Type B pancreatic cell (in vitro differentiated cells): ENCODE measurements at places on chromosomes 12 and 14. TPM values are rescaled to one million over a fixed set of nuclear protein-coding genes. Genes with fewer than 3 reads are reported as not detected.

GRCh38 chr12:59234391-59234790, 314.1 kb upstream of the LRIG3 start:
- H3K4me3 ChIP-seq, result no peak overlapping the region
- DNase-seq, result no peak
- H3K36me3 ChIP-seq, result no peaks in the 10 kb centered on the region
- no peak overlapping the region for H3K27ac ChIP-seq

Gene DEGS2
- 5.2 and 7.6 TPM in 2 replicates for total RNA-seq

Gene FAM222A
- total RNA-seq, result 7.9 and 11.5 TPM in 2 replicates

DNA sequence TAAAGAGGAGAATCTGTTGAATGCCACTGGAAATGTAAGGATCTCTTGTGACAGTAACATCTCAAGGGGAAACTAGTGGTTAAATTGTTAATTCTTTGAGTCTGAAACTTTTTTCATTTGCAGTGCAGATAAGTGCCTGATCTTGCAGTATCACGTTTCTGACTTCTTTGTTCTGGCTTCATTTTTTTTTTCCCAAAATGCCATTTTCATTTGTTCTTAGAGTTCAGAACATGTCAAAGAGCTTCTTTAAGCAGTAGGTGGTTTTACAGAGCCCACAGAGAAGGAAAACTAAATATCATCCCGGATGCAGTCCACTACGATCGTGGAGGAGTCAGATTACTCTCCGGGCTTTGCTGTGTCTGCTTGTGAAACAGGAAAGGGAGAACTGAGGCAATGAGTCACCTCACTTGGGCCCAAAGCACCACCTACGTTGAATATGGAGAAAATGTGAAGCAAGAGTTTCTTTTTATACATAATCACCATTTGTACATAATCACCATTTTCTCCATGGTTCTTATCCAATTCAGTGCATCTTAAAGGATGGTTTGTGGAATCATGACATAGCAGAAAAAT, 43.9 kb downstream of the HMGA2 start:
- H3K27me3 ChIP-seq, result peaks cover 2% of the 10 kb centered on the region
- H3K4me3 ChIP-seq, result no peak overlapping the region
- H3K27ac ChIP-seq, result no peak overlapping the region
- no peak for DNase-seq

DNA sequence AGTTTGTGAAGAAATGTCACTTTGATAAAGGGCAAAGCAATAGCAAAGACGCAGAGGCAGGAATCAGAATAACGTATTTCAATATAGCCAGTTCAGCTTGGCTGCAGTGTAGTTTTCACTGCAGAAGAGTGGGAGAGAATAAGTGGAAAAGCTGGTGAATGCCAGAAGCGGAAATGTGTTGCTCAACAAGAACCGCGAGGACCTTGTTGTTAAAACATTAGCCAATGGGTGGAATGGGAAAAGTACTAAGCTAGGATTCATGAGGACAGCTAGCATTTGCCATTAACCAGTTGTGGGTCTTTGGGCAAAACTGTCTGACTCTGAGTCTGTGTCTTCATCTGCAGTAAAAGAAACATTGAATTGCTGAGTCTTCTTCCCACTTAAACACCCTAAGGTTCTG, 292.9 kb upstream of the GRIP1 start:
- H3K4me1 ChIP-seq, result peaks cover 4% of the 10 kb centered on the region
- no peaks in the 10 kb centered on the region for H3K36me3 ChIP-seq
- no peak overlapping the region for H3K4me3 ChIP-seq
- H3K27me3 ChIP-seq, result no peaks in the 10 kb centered on the region

DNA sequence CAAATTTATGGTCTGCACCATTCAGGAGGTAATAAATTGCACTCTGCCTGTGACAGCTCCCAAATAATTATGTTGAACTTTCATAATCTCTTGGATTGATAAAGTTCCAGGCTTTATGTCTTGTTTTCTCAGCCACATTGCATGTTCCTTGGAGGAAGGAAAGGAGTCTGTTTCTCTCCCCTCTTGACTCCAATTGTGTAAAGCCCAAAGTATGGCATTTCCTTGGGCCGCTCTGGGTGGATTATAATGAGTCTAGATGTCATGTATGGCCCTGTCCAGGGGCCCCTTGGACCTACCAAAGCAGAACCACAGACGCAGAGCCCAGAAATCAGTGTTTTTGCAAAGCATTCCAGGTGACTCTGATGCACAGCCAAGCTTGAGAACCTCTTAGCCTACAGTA, 160.8 kb downstream of the KSR2 start:
- peaks cover 10% of the 10 kb centered on the region for H3K27me3 ChIP-seq
- H3K27ac ChIP-seq, result no peak overlapping the region
- DNase-seq, result no peak
- H3K4me1 ChIP-seq, result peaks cover 3% of the 10 kb centered on the region

DNA sequence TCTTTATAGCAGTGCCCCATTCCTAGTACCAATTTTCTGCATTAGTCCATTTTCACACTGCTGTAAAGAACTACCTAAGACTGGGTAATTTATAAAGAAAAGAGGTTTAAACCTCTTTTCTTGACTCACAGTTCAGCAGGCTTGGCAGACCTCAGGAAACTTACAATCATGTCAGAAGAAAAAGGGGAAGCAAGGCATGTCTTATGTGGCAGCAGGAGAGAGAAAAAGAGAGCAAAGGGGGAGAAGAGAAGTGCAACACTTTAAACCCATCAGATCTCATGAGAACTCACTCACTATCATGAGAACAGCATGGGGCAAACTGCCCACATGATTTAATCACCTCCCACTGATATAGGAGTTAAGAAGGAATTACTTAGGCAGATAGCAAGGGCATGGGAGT, 101.6 kb upstream of the PLEKHG7 start:
- H3K4me1 ChIP-seq, result peaks cover 3% of the 10 kb centered on the region
- no peaks in the 10 kb centered on the region for H3K27me3 ChIP-seq
- H3K36me3 ChIP-seq, result peaks cover 7% of the 10 kb centered on the region
- DNase-seq, result no peak
- H3K4me3 ChIP-seq, result no peak overlapping the region
- no peak overlapping the region for H3K27ac ChIP-seq

DNA sequence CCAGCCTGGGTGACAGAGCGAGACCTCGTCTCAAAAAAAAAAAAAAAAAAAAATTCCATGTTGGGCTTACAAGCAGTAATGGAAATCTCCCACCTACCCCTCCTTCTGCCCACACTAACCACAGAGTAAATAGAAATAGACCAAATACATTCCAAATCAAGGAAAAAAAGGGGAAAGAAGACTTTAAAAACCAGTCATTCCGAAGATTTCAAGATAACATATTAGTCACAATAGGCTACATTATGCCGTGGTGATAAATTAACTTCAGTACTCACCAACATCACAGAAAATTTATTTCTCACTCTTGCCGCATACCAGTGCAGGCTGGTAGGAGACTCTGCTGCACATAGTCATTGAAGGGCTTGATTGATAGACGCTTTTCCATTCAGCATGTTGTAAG, 15.5 kb upstream of the ETV6 start:
- H3K4me1 ChIP-seq, result no peaks in the 10 kb centered on the region
- H3K4me3 ChIP-seq, result no peak overlapping the region
- peaks cover 4% of the 10 kb centered on the region for H3K36me3 ChIP-seq
- no peaks in the 10 kb centered on the region for H3K27me3 ChIP-seq
- no peak for DNase-seq

Gene KRT6C
- total RNA-seq, result 0.19 and 0.31 TPM in 2 replicates

- peaks cover 4% of the 10 kb centered on the region for H3K36me3 ChIP-seq
- no peak overlapping the region for H3K27ac ChIP-seq
- DNase-seq, result no peak
- no peak overlapping the region for H3K4me3 ChIP-seq
- H3K27me3 ChIP-seq, result no peaks in the 10 kb centered on the region
Observed at GRCh38 chr14:63964113-63964512, 111.3 kb downstream of the SYNE2 start.

Gene YAF2
- total RNA-seq, result 13.0 and 22.9 TPM in 2 replicates

DNA sequence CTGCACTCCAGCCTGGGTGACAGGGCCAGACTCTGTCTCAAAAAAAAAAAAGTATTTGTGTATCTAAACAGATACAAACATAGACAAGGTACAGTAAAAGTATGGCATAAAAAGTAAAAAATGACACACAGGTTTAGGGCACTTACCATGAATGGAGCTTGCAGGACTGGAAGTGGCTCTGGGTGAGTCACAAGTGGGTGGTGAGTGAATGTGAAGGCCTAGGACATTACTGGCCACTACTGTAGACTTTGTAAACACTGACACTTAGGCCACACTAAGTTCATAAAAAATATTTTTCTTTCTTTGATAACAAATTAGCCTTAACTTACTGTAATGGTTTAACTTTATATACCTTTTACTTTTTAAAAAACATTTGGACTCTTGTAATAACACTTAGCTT, 38.0 kb upstream of the EIF5 start:
- no peak overlapping the region for H3K4me3 ChIP-seq
- H3K27ac ChIP-seq, result no peak overlapping the region
- no peaks in the 10 kb centered on the region for H3K36me3 ChIP-seq
- no peaks in the 10 kb centered on the region for H3K4me1 ChIP-seq
- no peak for DNase-seq

Gene NOXRED1
- 0.46 and 0.57 TPM in 2 replicates for total RNA-seq

DNA sequence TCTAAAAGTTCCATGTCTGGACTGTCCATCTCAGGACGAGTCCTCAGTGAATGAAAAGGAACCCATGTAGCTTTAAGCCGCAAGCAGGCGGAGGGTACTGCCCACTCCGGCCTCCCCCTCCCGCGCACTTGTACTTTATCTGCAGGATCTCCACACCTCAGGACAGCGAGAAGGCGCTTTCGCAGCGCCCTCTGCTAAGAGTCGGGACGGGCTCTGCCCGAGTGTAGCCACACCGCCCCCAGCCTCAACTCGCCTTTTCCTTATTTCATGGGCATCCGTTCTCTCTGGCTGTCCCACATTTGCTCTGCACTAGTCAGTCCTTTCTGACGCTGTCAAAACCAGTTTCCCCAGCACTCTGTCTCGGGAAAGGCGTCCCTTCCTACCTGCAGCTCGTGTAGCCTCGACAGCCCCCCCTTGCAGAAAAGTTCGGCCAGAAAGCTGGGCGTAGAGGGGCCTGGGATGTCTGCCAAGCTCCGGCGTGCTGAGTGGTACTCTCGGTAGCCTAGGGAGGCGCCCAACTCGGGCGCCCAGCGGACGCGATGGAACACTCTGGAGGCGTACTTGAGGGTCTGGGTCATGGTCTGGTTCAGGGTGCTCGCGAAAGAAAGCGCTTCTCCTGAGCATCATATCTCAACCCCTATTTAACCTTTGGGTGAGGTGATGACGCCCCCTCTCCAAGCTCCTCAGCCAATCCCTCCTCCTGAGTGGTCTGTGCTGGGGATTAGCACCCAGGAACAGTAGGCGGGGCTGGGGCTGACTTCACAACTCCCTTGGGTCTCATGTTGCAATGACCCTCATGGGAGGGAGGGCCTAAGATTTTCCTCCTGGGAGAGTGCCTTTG, at the start of gene CYP27B1:
CYP27B1 (minus strand) TSS at position 615 of the 841 bp plus-strand sequence; CDS start at position 578, 37 bp downstream.
- H3K27me3 ChIP-seq, result peaks cover 68% of the 10 kb centered on the region
- peaks cover 19% of the 10 kb centered on the region for H3K4me1 ChIP-seq
- H3K36me3 ChIP-seq, result peaks cover 22% of the 10 kb centered on the region
- H3K4me3 ChIP-seq, result peak within 1 kb of the TSS; percentile 70
- no peak within 1 kb of the TSS for H3K27ac ChIP-seq

Gene PSEN1
- total RNA-seq, result 58.9 and 76.4 TPM in 2 replicates

DNA sequence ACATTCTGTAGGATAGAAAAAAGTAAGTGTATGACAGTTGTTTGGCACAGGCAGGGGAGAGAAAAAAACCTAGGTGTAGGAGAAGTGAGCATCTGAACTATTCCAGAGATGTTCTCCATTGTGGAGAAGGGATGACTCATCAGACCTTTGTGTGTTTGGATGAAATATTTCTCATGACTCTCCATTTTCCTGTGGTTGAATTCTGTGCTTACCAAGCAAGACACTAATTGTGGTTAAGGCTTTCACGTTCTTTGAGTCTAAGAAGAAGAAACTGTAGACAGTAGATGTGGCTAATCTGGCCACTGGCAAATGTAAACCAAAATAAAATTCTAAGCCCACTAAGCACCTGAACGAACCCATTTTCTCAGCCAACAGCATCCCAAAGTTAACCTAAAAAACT, 107.9 kb upstream of the GZMB start:
- DNase-seq, result no peak
- H3K36me3 ChIP-seq, result no peaks in the 10 kb centered on the region
- peaks cover 3% of the 10 kb centered on the region for H3K27me3 ChIP-seq
- H3K4me1 ChIP-seq, result no peaks in the 10 kb centered on the region
- H3K27ac ChIP-seq, result no peak overlapping the region

Gene FKBP11
- total RNA-seq, result 44.6 and 56.3 TPM in 2 replicates

Gene TAS2R31
- total RNA-seq, result 2.1 and 4.3 TPM in 2 replicates

Gene ERBB3
- total RNA-seq, result 76.5 and 176 TPM in 2 replicates

GRCh38 chr12:19545301-19545700, 106.0 kb downstream of the AEBP2 start:
- no peaks in the 10 kb centered on the region for H3K27me3 ChIP-seq
- H3K36me3 ChIP-seq, result peaks cover 11% of the 10 kb centered on the region
- no peak for DNase-seq
- H3K4me3 ChIP-seq, result no peak overlapping the region
- H3K4me1 ChIP-seq, result no peaks in the 10 kb centered on the region

Gene COX8C
- total RNA-seq, result not detected in 2 replicates

DNA sequence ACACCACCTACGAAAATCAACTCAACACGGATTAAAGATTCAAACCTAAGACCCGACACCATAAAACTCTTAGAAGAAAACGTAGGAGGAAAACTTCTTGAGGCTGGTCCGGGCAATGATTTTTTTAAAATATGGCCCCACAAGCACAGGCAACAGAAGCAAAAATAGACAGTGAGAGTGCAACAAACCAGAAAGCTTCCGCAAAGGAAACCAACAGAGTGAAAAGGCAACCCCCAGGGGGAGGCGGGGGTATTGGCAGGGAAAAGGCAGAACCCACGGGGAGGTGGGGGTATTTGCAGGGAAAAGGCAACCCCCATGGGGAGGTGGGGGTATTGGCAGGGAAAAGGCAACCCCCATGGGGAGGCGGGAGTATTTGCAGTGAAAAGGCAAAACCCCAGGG, 20.5 kb upstream of the FBRSL1 start:
- no peak overlapping the region for H3K27ac ChIP-seq
- H3K4me3 ChIP-seq, result no peak overlapping the region
- H3K27me3 ChIP-seq, result peaks cover 31% of the 10 kb centered on the region
- no peaks in the 10 kb centered on the region for H3K36me3 ChIP-seq
- DNase-seq, result no peak
